H4 (cell line): ENCODE measurements at places on chromosomes 12 and 14.

- DNase-seq, result no peak
Observed at GRCh38 chr14:89292579-89293313, 124.3 kb downstream of the FOXN3 start.

- no peak for DNase-seq
Observed at GRCh38 chr12:42810006-42810405, 220.5 kb upstream of the PRICKLE1 start.

- no peak for DNase-seq
Observed at GRCh38 chr12:57099047-57099714, 10.3 kb downstream of the NAB2 start.

- no peak for DNase-seq
Observed at GRCh38 chr12:101740980-101741379, 1.7 kb upstream of the SYCP3 start.

DNA sequence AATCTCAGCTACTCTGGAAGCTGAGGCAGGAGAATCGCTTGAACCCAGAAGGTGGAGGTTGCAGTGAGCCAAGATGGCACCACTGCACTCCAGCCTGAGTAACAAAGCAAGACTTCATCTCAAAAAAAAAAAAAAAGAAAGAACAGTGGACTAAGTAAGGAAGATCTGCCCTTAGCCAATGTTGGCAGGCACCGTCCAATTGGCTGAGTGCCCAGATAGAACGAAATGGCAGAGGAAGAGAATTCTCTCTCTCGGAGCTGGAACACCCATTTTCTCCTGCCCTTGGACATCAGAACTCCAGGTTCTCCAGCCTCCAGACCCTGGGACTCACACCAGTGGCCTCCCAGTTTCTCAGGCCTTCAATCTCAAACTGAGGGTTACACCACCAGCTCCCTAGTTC, 49.9 kb downstream of the ESR2 start:
- DNase-seq, result no peak

DNA sequence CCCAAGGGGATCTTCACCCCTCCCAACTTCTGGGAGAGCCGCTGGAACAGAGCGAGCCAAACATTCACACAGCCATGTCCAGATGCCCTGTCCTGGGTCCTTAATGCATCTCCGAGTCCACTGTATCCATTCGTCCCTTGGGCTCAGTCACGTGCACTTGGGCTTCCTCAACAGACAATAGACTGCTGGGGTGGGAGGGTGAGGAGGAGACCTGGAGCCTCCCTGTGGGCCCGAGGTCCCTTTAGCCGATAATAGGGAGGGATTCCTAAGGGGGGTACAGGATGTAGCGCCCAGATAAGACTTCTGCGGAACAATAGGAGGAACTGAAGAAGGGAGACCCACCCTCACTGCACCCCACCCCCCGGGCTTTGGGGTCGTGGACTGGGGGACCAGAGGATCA, 6.7 kb downstream of the ARHGEF25 start:
- no peak for DNase-seq
